ENCODE measurements at places on chromosomes 5 and 9.

- no peak for DNase-seq
Measured at GRCh38 chr5:28602429-28602828, 1564.0 kb upstream of the CDH9 start.

DNA sequence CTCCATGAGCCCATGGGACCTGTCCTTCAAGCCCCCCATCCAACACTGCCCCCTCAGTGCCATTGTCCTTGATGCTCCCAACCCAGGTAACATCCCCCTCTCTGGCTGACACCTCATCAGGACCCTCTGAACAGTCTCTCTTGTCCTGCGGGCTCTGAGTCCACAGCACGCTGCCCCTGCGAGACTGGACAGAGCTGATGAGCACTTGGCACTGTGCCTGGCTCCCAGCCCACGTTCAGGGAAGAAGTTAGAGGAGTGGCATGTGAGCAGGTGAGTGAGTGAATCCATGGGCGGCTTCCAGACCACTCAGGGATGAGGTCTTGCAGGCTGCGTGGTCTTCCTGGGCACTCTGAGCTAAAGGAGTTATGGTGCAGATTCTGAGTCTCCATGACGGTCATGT lies 70.7 kb downstream of the PAX5 start:
- DNase-seq = no peak

GRCh38 chr5:109253262-109253661 lies 156.5 kb downstream of the PJA2 start:
- no peak for DNase-seq

DNA sequence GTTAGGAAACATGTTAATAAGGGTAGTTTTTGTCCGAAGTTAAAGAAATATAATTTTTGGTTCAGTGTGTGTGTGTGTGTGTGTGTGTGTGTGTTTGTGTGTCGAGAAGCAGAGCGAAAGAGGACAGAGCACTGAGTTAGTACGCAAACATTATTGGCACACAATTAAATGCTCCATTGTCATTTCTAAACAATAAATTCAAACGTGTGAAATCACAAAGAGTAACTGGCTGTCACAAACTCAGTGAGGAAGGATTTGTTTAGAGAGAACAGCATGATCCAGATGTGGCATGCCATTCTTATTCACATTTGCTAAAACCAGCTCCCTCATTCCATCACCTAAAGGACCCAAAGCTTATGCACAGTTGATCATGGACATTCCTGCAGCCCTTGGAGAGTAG lies 970.8 kb downstream of the DTWD2 start:
- DNase-seq = no peak

DNA sequence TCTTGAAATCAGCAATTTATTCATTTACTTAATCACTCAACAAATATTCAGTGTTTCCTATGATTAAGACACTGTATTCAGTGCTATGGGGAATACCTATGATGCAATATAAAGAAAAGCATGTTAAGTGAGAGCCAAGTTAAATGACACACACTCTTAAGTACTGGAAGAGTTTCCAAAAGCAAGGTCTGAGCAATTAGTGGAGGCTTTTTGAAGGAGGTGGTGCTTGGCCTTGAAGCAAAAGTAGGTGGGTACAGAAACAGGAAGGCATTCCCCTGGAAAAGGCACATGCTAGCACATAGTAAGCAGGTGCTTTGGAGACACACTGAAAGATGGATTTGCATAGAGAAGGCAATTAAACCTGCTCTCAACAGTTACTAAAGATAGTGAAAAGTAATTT lies 4.0 kb downstream of the TSLP start:
- no peak for DNase-seq

DNA sequence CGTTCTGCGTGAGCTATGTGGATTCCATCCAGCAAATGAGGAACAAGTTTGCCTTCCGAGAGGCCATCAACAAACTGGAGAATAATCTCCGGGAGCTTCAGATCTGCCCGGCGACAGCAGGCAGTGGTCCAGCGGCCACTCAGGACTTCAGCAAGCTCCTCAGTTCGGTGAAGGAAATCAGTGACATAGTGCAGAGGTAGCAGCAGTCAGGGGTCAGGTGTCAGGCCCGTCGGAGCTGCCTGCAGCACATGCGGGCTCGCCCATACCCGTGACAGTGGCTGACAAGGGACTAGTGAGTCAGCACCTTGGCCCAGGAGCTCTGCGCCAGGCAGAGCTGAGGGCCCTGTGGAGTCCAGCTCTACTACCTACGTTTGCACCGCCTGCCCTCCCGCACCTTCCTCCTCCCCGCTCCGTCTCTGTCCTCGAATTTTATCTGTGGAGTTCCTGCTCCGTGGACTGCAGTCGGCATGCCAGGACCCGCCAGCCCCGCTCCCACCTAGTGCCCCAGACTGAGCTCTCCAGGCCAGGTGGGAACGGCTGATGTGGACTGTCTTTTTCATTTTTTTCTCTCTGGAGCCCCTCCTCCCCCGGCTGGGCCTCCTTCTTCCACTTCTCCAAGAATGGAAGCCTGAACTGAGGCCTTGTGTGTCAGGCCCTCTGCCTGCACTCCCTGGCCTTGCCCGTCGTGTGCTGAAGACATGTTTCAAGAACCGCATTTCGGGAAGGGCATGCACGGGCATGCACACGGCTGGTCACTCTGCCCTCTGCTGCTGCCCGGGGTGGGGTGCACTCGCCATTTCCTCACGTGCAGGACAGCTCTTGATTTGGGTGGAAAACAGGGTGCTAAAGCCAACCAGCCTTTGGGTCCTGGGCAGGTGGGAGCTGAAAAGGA lies 10.9 kb downstream of the QRFP start:
- DNase-seq = no peak

GRCh38 chr5:112938286-112938685 lies 16.3 kb upstream of the REEP5 start:
- DNase-seq = no peak

GRCh38 chr5:137091472-137091871 lies 407.7 kb downstream of the SPOCK1 start:
- no peak for DNase-seq
